ENCODE measurements at places on chromosomes 3 and 15. TPM values are rescaled to one million over a fixed set of nuclear protein-coding genes. Genes with fewer than 3 reads are reported as not detected.

CNTN6 gene
- polyA plus RNA-seq = not detected

CHRM5 gene
- not detected for polyA plus RNA-seq

CD96 gene
- polyA plus RNA-seq = 3.8 TPM

SPESP1 gene
- polyA plus RNA-seq = not detected

FOXB1 gene
- polyA plus RNA-seq = not detected

CPN2 gene
- not detected for polyA plus RNA-seq

TADA3 gene
- polyA plus RNA-seq = 50.7 TPM

KLHL40 gene
- not detected for polyA plus RNA-seq

FGF7 gene
- not detected for polyA plus RNA-seq

XCR1 gene
- polyA plus RNA-seq = not detected

DUOXA2 gene
- not detected for polyA plus RNA-seq

LMCD1 gene
- polyA plus RNA-seq = 0.56 TPM

GOLGA8J gene
- not detected for polyA plus RNA-seq

CHL1 gene
- 9.8 TPM for polyA plus RNA-seq

TMEM207 gene
- polyA plus RNA-seq = not detected

GOLGA8T gene
- not detected for polyA plus RNA-seq

ABHD10 gene
- 53.7 TPM for polyA plus RNA-seq

ULK4 gene
- 9.9 TPM for polyA plus RNA-seq

IMPG2 gene
- not detected for polyA plus RNA-seq

PPARG gene
- not detected for polyA plus RNA-seq

CERS3 gene
- not detected for polyA plus RNA-seq
